GM13976 (cell line): ENCODE measurements at places on chromosomes 3 and 15.

- DNase-seq = no peak
These were observed 59.4 kb upstream of the XRN1 start for GRCh38 chr3:142507241-142507640.

DNA sequence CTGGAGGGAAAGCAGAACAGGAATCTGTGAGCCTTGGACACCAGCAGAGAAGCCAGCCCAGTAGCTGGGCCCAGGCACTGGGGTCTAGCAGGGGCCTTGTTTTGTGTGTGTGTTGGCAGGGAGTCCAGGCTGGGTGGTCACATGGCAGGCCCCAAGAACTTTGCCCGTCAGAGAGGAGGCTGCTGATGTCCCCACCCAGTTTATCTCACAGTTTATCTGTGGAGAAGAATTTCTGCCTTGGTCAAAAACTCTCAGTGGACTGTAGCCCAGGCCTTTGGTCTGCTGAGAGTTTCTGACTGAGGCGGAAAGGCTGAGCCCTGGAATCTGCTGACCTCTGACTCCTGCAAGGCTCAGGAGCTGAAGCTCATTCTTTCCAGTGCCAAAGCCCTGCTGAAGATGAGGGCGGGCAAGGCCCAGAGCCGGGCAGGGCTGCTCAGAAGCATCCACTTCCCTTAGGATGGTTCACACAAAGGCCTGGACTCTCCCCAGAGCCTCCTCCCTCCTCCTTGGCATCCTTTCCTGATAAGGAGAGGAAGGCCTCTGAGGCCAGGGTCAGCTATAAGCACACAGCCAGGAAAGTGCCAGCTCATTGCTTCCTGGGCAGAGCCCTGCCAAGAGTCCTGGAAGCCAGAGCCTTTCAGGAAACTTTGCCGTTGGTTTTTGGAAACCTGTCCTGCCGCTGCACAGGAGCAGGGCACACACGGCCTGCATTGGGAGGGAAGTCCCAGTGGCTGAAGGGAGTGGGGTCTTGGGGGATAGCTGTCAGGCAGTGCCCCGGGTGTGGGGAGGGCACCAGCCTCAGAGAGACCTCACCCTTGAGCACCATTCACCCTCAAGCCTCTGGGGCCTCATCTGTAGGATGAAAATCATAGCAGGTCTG, 37.2 kb upstream of the SLCO2A1 start:
- DNase-seq = no peak

- DNase-seq = peak; percentile 49
These were observed 14.8 kb downstream of the ARNT2 start for GRCh38 chr15:80418892-80419537.

DNA sequence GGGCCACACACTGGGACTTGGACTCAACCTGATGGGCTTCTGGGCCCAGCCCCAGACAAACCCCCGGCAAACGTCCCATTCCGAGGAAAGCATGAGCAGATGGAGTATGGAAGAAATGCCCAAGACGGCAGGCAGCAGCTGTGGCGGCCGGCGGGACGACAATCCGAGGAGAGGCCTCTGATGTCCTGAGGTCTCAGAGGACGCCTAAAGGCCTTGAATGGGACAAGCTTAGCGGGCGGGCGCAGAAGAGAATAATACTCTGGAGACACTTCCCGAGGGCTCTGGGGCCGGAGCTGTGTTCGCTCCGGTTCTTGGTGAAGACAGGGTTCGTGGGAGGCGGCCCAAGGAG, 482 bp upstream of the OGG1 start:
- no peak for DNase-seq

DNA sequence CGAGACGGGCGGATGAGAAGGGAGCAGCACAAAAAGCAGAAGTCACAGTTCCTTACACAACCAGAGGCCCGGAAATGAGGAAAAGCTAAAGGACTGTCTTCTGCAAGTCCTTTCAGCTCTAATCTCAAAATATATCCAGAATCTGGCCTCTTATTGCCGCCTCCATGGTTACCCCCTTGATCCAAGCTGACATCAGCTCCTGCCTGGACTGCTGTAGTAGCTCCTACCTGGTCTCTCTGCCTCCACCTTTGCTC, 324.0 kb upstream of the ROPN1 start:
- no peak for DNase-seq

- no peak for DNase-seq
These were observed 1.5 kb downstream of the LMLN start for GRCh38 chr3:197961582-197961945.
